ENCODE measurements at places on chromosomes 13 and 19.

DNA sequence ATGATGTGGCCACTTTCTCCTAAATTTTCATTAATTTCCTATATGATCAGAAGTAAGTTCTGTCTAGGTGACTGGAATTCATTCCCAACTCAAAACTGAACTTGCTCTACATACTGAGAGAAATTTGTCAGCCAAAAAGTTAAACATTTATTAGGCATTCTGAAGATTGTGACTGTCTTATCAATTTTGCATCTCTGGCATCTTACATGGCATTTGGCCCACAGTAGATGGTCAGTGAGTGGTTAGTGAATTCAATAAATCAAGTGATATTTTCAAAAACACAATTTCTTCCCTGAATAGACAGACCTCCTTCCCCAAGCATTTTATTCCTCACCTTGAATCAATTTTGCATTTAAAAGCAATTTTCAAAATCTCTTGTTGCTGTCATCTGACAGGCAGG is 363.2 kb upstream of the NBEA start:
- DNase-seq: no peak

GRCh38 chr19:1057176-1057855 is 9.7 kb upstream of the ARHGAP45 start:
- peak; percentile 46 for DNase-seq

DNA sequence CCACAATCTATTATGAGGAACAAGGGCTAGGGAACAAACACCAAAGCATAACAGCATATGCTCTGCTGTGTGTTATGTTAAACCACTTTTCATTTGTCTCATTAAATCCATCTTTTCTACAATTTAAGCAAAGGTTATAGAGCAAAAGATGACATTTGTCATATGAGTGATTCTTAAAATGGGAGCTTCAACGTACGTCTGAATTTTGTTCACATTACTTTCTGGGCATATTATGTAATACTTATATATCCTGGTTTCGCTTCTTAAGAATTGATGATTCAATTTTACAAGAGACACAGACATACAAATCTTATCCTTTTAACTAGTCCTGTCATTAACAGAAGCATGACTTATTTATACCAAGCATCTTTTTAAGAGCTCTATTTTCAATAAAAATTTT is 3.3 kb upstream of the TPP2 start:
- no peak for DNase-seq

GRCh38 chr13:82674546-82674945 is 1207.7 kb downstream of the SLITRK1 start:
- DNase-seq: no peak

DNA sequence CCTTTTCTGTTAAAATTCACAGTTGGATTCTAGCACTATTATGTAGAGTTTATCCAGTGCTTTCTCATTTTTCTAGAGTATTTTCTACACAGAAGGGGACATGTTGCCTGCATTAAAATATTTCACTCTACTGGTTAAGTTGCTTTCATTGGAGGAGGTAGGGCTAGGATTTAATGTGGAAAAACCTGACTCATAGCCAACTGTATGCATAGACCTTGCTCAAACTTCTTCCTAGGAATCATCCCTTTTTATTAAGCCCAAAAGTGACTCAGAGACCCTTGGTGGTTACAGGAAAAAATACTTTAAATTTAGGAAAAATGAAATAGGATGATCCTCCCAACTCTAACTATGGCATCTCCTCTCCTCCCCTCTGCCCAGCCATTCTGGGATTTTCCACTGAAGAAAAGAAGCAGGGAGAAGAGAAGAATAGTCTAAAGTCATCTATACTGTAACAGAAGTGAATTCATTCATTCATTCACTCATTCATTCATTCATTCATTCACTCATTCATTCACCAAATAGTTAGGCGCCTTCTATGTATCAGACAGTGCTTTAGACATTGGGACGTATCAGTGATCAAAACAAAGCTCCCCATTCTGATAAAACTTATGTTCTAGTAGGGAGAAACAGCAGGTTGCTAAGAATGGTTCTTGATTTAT is 109.0 kb upstream of the HTR2A start:
- no peak for DNase-seq

DNA sequence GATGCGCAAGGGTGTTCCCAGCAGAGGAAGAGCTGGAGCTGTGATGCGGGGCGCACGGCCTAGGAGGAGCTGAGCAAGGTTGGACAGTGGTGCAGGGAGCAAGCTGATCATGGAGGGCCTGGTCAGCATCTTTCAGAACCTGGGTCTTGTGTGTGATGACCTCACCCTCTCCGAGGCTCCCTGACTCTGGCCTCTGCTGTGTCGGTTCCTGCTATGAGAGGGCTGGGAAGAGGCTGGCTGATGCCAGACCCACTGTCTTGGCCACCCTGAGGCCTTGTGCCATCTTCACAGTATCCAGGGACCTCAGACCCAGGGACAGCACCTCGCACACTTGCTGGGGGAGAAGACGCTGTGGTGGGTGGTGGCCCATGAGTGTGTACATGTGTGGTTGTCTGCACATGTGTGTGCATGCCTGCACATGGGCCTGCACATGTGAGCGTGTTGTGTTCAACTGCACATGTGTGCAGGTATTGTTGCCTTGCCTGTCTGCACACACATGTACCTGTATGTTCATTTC is 16.5 kb upstream of the C13orf46 start:
- no peak for DNase-seq

- DNase-seq: no peak
Measured at GRCh38 chr13:32117001-32117400, 85.4 kb downstream of the FRY start.

DNA sequence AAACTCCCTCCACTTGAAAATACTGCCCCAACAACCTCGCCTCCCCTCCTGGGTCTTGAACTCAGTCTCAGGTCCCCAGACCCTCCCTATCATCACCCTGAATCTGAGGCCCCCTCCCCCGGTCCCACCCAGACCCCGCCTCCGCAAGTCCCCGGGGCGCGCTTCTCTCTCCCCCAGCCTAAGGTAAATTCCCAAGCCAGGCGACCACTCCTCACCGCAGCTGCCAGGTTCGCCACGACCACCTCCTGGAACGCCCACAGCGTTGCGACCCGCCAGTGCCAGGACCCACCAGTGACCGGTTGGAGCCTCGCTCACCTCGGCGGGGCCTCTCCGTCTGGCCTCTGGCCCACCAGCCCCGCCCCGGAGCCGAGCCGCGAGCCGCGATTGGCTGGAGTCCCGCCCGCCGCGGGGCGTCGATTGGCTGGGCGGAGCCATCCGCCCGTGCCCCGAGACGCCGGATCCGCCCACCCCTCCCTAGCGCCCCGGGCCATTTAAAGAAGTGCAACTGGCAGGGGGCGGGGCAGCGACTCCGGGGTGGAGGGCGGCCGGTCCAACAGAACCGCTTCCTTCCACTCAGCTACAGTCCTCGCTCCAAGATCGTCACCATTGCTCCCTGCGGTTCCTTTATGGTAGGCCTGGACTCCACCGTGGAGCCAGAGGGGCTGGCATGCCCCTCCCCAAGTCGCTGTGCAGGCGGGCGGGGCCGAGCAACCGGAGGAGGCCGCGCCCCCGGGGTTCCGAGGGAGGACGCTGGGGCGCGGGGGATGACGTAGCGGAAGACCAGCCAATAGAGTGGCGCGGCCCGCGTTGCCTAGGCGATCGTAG is at the start of gene SERTAD3:
Gene SERTAD3, minus strand, starts transcription at position 336 of the 825 bp plus-strand sequence. CDS start 2,255 bp downstream, outside the sequence.
- peak; percentile 92 for DNase-seq

DNA sequence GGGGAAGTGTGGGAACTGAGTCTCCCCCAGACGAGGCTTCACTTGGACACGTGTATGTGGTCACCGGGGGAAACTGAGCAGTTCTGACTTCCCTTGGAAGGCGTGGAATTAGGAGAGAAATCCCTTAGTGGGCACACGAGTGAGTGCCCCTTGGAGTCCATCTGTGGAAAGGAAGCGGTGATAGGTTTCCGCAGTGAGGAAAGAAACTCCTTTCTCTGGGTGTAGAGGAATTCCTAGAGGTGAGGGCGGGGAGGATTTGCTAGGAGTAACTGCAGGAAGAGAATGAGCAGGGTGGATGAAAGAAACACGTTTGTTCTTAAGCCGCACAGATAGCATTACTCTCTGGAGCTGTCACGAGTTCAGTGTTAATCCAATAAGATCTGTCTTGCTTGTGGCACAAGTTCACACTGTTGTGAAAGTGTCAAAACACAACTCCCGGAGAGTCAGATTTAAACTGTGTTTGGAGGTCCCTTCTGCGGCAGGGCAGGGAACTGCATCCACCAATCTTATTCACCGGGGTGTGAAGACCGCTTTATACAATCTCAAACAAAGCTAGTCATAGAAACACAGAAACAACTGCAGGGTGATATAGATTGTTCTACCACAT is 1.2 kb downstream of the KL start:
- peak; percentile 43 for DNase-seq

DNA sequence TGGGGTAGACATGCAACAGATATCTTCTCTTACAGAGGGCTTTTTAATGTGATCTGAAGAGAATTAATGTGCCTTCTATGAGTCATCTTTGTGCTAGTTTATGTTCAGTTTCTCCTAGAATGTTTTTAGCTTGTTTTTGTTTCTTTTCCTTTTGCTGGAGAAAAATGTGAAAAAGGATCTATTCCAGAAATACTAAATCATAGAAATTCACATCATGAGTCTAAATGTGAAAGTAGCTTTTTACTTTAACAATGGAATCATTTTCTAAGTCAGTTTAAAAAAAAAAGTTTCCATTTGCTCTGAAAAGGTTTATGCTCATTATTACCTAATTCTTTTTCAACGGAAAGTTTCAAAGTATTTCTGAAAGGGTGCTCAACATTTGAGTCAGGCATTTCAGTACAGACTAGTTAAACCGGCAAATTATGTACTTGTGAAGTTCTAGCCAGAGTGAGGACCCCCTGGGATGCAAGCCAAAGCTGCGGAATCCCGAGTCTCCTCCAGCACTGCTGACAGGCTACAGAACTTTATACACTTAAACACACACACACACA is 72.9 kb downstream of the SPATA13 start:
- no peak for DNase-seq

DNA sequence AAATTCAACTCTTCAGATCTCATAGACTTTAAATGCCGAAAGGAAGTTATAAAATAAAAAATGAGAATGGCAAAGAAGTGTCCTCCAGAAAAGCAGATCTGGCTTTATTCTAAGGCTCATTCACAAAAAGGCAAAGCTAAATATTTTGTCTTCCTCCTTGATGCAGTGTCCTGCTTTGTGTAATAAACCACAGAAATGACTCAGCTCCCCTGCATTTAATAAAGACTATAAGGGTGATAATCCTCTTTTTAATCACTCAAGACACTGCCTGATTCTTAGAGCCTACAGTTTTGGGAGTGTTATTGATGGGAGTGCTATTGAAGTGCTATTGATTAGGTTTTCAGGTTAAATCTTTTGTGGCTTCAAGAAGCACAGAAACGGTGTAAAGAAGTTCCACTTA is 482.0 kb downstream of the PCDH20 start:
- DNase-seq: peak; percentile 33

DNA sequence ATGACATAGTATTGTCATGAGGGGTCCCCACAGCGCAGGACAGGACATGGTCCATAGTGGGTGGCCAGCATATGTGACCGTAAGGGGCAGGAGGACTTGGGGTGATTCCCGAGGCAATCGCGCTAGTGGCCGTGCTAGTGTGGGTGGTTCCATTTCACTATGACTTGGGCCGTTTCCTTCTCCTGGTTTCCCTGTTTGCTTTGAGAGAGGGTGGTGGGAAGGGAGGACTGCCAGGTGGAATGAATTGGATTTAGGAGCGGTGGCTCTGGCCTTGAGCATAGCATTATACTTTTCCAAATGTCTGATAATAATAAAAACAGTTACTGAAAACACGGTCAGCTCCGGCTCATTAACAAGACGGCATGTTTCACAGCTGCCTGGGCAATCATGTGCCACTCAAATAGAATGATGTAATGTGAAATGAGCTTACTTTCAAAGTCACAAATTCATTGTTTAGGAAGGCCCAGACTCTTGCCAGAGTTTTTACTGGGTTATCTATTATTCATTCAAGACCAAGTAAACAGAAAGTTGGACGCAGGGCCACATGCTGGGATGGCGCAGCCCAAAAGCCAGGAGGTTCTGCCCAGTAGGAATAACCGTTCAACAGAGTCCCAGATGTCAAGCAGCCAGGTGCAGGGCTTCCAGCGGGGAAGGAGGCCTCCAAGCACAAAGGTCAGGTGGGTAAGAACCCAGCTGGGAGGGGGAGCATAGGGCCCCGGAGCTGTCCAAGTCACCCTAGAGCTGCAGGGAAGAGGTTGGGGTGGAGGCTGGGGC is 19.6 kb upstream of the SLC15A1 start:
- no peak for DNase-seq

GRCh38 chr13:39616087-39616694 is 13.2 kb upstream of the LHFPL6 start:
- DNase-seq: peak; percentile 83

- DNase-seq: no peak
Measured at GRCh38 chr19:37413313-37414084, 42.6 kb downstream of the ZNF527 start.

- peak; percentile 53 for DNase-seq
Measured at GRCh38 chr19:8321986-8322637, 816 bp downstream of the RPS28 start.

- DNase-seq: no peak
Measured at GRCh38 chr19:58538257-58539168, 5.4 kb upstream of the TRIM28 start.

- DNase-seq: no peak
Measured at GRCh38 chr13:37615276-37615675, 16.7 kb upstream of the POSTN start.

- DNase-seq: peak; percentile 26
Measured at GRCh38 chr13:85828094-85828684, 29.0 kb upstream of the SLITRK6 start.

GRCh38 chr19:35872180-35872579 is 3.8 kb downstream of the APLP1 start:
- DNase-seq: no peak

GRCh38 chr19:50195224-50195623 is 8.2 kb upstream of the MYH14 start:
- no peak for DNase-seq

DNA sequence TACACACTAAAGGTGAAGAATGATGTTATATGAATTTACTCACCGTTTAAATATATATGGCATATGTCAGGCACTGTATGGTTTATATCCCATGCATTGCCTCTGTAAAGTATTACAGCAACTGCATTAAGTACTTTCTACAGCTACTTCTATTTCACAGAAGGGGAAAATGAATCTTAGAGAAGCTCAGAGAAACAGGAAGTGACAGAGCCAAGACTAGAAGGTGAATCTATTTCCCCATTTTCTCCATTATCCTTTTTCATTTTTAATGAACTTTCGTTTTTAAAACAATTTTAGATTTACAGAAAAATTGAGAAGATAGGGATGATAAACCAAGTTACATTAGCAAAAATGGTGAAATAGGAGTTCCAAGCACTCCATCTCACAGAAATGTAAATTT is 863.3 kb downstream of the UQCRFS1 start:
- peak; percentile 1 for DNase-seq

- peak; percentile 39 for DNase-seq
Measured at GRCh38 chr19:55352040-55352439, 2.5 kb downstream of the COX6B2 start.

DNA sequence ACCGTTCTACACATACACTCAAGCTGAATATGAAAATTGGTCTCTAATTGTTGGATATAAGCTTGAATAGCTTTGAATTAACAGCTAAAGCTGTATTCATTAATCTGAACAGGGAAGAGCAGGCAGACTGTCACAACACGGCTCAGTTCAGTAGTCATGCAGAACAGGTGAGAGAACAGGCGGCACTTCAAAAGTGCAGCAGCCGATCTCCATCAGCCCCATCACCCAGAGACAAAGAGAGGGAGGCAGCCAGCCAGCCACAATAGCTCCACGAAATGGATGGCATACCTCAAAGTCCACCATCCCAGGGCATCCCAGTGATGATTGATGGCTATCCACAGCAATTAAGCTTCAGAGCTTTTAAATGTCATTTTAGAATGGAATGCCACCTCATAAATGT is 419.2 kb downstream of the OLFM4 start:
- DNase-seq: no peak

- DNase-seq: peak; percentile 72
Measured at GRCh38 chr13:46100191-46100815, 4.5 kb downstream of the CPB2 start.

All from NB4 (cell line).